A673 (cell line): ENCODE measurements at places on chromosomes 12 and 14. TPM values are rescaled to one million over a fixed set of nuclear protein-coding genes. Genes with fewer than 3 reads are reported as not detected.

RHOJ gene
- total RNA-seq = 23.8 and 30.2 TPM in 2 replicates

CBLN3 gene
- total RNA-seq = 0.80 and 1.4 TPM in 2 replicates

TAMALIN gene
- total RNA-seq = 4.8 and 5.4 TPM in 2 replicates

NOS1 gene
- 18.0 and 25.2 TPM in 2 replicates for total RNA-seq

DNA sequence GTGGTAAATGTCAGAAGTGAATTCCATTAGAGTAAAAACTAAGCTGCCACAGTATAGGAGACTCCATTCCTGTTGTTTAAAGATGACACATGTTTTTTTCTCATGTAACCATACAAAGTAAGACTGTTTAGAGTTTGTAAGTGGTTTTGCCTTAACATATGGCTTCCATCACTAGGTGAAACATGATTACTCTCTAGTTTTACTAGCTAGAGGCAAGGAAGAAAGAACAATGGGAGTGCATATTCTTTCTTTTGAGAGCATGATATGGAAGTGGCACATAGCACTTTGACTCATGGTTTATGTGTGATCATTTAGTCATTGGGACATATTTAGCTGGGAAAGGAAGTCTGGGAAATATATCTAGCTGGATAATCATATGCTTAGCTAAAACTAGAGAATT is 7.7 kb downstream of the ATF7IP start:
- DNase-seq = no peak

- DNase-seq = no peak
Observed at GRCh38 chr12:113670742-113671141, 199.1 kb upstream of the LHX5 start.

DNA sequence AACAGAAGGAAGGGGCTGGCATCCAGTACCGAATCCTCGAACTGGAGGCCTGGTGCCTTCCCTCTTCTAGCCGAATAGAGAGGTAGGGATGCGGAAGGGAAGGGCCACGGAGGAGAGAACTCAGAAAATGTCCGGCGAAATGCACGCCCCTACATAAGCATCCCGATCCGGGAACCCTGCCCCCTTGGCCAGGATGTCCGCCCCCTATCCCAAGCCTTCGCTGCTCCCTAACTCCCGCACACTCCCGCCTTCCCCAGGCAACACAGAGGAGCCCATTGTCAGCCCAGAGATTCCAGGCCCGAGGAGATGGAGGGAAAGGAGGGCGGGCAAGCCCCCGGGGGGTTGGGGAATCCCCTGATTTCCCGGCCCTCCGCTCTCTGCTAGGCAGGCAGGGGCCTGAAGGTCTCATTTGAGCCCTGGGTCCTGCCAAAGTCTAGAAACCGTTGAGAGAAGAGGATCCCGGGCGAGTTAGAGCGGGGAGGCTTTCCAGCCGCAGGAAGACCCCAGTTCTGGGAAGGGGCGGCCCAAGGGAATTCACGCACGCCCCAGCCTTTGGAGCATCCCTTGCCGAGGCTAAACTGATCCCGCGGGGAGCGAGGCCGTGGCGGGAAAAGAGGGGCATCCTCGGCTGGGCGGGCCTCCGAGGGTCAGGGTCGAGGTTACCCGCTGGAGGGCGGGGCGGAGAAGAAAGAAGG is 569 bp upstream of the ARHGEF40 start:
- peak; percentile 55 for DNase-seq

- peak; percentile 82 for DNase-seq
Observed at GRCh38 chr12:57008178-57008577, 1.8 kb upstream of the ZBTB39 start.

- no peak for DNase-seq
Observed at GRCh38 chr14:23618415-23618988, 17.7 kb upstream of the DHRS2 start.

DNA sequence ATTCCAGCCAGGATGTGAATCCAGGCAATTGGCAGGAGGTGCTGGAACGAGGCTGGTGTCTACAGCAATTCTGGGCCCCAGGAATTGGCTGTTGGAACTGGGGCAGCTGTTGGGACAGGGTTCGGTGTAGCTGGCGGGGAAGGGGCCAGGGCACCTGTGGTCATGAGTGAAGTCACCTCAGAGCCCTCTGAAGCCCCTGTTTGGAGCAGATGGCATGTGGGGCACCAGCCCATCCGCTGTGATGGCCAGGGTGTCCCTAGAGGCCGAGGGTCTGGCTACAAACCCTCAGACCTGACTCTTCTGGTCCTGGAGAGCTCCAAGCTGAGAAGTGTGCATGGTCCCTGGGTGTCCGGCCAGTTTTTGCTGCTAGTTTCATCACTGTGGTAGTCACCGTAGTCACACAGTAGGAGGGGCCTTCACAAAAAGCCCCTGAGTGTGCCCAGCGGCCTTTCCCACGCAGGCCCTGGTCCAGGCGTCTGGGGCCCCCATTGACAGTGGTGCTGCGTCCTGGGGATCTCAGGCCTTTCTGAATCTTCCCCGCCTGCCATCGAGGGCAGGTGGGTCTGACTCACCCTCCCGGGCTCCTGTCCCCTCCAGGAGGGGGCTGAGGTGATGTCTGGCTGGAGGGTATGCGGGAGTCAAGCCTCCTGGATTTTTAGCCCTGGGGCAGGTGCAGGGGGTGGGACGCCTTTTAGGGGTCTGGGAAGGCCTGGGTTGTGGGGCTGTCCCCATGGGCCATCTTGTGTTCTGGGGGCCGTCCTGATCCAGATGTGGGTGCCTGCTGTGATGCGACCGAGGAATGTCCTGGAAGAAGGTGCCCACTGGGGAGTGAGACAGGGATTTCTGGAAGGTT is 368.0 kb downstream of the TMEM121 start:
- no peak for DNase-seq

DNA sequence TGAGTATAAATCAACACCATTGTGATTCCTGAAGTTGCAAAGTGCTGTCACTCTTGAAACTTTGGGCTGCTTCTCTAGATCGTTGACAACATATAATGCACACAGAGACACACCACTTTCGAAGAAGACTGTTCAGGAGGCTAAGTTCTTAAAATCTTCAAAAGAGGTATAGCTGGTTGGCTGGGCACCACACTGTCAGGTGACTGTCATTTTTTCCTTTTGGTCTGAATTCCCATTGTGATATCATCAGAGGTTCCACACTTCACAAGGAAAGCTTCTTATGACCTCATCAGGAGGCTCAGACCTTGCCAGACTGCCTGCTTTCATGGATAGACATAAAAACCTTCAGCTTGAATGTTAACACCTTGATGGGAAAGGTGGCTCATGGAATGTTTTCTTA is at the start of the genes CAPZA3 and PLCZ1:
CAPZA3 (plus strand) TSS at position 301 of the 400 bp plus-strand sequence. CDS start 150 bp downstream, outside the sequence.
PLCZ1 (minus strand) TSS at position 194 of the 400 bp plus-strand sequence. CDS start 641 bp downstream, outside the sequence.
- DNase-seq = no peak

- DNase-seq = peak; percentile 19
Observed at GRCh38 chr14:51004352-51004800, 60.1 kb upstream of the PYGL start.
